Heart right ventricle (tissue), 16 donors: ENCODE measurements at places on chromosomes 12 and 14.

DNA sequence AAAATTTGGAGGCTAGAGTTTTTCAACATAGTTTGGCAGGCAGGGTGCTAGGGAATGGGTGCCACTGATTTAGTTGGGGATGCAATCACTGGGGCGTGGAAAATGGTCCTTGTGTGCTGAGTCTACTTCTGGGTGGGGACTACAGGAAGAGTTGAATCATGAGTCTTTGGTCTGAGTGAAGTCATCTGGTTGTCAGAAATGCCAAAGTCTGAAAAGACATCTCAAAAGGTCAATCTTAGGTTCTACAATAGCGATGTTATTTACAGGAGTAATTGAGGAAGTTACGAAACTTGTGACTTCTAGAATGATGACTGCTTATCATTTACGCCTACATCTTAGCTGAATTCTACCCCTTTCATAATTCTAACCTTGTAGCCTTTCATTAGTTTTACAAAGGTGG is 209.1 kb downstream of the NUBPL start:
- DNase-seq = no peak

GRCh38 chr14:95711476-95712176 is 2.3 kb downstream of the TCL1A start:
- DNase-seq = no peak

DNA sequence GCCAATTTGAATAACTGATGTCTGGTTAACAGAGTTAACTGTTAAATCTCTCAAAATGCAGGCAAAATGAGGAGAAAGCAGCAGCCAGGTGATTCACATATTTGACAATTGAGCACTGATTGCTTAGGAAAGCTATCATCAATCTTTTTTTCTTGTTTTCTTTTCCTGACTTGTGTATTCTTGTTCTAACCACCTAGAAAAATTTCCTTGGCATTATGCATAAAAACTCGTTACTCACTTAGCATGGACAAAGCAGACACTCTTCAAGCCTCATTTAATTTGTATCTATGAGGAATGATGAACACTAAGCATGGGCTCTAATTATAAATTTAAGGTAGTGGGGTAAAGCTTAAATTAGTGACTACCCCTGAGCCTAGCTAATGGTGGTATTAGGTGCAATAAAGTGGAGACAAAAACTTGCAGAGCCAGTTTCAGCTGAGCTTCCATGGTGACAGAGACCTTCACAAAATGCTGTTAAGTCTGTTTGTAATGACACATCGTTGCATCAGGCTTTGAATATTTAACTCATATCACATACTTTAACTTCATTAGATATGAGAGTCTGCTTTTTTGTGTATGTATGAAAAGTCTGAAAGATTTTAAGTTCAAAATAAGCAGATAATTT is 52.0 kb downstream of the RASSF9 start:
- no peak for DNase-seq

DNA sequence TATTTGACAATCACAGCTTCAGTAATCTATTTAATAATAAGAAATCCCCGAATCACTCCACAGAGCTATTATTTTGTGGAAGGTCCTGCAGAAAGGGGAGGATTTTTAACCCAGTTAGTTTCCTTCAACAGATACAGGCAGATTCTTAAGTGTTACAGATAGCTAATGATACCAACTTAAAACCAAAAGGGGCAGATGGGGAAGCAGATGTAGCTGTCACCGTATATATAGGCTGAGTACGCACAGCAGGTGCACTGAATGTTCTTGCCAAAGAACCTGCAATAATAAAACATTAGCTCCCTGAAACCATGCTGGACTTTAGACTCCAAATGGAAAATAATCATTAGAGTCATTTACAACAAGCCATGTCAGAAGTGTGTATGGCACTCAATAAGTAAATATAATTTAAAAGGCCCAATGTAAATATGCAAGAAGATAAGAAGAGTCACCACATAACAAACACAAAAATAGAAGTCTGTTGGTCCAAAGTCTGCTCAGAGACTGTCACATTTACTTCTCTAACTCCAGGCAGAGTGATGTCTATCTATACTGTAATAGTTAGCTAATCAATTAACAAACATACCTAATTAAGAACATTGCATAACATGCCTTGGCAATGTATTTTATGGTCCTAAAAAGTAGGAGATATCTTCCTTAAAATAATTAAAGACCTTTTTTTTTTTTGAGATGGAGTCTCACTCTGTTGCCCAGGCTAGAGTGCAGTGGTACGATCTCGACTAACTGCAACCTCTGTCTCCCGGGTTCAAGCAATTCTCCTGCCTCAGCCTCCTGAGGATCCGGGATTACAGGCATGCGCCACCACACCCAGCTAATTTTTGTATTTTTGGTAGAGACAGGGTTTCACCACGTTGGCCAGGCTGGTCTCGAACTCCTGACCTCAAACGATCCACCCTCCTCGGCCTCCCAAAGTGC is 78.8 kb downstream of the SEC23A start:
- no peak for DNase-seq

DNA sequence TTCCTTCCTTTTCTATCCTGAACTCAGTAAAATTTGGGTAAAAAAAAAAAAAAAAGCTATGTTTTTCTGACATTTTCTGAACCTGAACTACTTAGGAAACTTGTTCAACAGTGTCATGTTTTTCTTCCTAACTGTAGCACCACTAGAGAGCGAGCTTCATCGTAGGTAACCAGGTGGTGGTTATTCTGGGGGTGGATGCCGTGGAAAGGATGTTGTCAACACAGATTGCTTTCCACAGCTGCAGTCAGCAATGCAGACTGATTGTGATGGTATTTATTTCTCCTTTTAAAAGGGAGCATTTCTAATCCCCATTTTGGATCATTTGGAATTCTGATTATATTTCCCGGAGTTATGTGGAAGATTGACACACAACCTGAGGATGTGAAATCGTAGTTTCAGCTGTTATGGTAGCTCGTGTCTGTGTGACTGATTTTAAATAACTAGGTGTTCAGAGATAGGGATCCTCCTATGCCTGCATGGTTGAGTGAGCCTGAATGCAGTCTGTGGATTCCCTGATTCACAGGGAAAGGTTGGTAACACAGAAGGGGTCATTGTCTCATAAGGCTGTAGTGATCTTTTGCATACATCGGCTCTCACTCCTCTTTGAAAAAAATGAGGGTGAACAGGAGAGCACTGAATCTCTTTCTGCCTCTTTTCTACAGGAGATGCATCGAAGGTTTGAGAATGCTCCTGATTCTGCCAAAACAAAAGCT is 113.2 kb downstream of the ERC1 start:
- DNase-seq = no peak

- no peak for DNase-seq
Measured at GRCh38 chr12:3014641-3015040, 55.4 kb downstream of the TEAD4 start.
